Hippocampal formation (tissue), 2 donors: ENCODE measurements at places on chromosomes 13 and 19.

GRCh38 chr13:75691183-75691582, 55.1 kb downstream of the LMO7 start:
- DNase-seq: no peak

DNA sequence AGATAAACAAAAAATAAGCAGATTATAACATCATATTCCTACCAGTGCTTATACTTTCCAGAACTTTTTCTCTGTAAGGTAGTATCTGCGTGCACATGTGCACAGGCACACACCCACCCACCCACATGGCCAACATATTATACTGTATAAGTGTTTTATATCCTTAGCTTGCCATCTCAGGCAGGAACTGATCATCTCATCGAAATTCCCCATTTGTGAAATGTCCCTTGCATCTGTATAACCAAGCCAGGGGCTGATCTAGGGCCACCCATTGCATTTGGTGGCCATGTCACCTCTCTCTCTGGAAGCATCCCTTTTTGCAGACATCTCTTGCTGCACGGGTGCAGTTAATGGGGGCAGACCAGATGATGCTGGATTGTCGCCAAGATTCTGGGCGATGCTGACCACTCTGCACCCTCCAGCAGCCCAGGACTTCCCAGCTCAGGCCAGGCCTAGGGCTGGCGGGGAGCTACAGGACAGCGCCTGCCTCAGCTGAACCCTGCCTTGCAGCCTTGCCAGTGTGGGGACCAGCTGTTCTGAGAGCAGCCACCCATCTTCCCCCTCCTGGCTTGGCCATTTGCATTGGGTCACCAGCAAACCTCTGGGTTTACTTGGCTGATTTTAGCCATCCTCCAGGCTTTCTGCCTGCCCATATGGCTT, 95.9 kb downstream of the SLC7A1 start:
- no peak for DNase-seq

DNA sequence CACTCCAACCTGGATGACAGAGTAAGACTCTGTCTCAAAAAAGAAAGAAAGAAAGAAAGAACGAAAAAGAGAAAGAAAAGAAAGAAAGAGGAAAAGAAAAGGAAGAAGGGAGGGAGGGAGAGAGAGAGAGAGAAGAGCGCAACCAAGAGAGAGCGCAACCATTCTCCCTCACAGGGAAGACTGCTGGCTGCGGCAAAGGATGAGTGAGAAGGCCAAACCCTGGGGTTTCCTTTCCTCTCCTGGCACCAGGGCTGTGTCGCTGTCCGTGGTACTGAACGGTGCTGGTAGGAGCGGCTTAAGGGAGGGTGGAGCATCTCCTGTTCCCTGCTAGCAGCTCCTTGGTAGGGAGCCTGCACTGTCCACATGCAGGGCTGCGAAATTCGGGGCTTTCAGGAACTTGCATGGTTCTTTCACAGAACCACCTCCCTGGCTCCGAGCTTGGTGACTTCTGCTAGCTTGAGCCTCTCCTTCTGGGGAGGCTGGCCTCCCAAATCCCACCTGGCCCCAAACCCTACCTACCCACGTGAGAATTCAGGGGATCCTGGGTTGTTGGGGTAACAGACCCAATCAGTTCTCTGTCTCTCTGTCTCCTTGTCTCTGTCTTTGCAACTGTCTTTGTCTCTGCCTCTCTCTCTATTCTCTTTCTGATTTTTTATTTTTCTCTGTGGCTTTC, 51.1 kb upstream of the ZNRF4 start:
- DNase-seq: no peak

- DNase-seq: no peak
Observed at GRCh38 chr19:4360641-4361151, 17.3 kb downstream of the MPND start.

- no peak for DNase-seq
Observed at GRCh38 chr19:13764821-13765394, 586 bp downstream of the MRI1 start.

DNA sequence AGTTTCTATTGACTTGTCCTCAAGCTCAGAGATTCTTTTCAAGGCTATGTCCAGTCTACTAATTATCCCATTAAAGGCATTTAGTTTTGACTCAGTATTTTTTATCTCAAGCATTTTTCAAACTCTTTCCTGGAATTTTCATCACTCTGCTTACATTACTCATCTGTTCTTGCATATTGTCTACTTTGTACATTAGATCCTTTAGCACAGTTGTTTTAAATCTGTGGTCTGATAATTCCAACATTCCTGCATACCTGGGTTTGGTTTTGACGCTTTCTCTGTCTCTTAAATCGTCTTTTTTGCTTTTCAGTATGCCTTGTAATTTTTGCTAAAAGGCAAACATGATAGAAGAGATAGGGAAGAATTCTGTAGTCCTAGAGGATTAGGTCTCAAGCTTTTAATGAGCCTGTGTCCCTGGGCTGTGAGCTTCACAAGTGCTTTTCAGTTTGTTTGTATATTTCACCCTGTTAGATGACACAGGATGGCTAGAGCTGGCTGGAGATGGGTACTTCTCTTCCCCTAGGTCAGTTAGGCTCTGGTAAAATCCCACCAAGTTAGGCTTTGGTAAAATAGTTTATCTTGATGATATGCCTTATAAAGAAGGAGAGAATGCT, 46.1 kb upstream of the GPC6 start:
- DNase-seq: no peak

- no peak for DNase-seq
Observed at GRCh38 chr13:74530011-74530410, 395.8 kb upstream of the KLF12 start.

- no peak for DNase-seq
Observed at GRCh38 chr19:57671124-57671895, 2.6 kb downstream of the ZSCAN4 start.

- no peak for DNase-seq
Observed at GRCh38 chr13:43475140-43475539, 311.6 kb downstream of the ENOX1 start.

DNA sequence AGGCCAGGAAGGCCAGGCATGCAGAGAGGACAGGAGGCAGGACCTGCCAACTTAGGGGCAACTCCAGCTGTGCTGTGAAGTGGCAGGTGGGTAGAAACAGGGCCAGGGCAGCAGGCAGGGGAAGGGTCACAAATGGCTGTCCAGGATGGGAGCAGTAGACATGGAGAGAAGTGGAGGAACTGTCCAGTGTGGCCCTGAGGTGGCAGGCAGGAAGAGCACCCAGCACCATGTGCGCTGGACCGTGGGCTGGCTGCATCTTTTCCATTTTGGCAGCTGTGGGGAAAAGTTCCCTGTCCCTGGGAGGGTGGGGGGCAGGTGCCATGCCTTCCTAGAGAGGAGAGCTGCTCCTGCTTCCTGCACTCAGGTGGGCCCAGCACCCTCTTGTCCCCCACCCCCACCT, 13.8 kb downstream of the DEDD2 start:
- no peak for DNase-seq

- DNase-seq: no peak
Observed at GRCh38 chr19:5621945-5622464, 571 bp downstream of the SAFB2 start.

- DNase-seq: no peak
Observed at GRCh38 chr13:20258208-20258962, 26.3 kb upstream of the GJB6 start.

DNA sequence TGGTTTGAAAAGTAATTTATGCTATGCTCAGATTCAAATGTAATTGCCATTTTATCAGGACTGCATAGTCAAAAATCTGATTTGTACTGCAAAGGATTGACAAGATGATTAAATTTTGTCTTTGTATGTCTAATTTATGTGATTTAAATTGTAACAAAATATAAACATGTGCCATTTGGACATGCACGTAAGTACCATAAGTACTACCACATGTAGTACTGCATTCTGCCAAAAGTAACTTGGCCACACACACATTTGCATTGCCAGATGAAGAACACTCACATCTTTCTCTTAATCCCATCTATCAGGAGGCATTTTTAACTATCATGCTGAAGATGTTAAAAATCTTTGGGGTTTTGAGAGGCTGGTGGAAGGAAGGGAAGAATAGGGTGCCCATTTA, 133.3 kb downstream of the KLF12 start:
- no peak for DNase-seq

- DNase-seq: no peak
Observed at GRCh38 chr13:102132777-102133295, 269.0 kb downstream of the FGF14 start.

DNA sequence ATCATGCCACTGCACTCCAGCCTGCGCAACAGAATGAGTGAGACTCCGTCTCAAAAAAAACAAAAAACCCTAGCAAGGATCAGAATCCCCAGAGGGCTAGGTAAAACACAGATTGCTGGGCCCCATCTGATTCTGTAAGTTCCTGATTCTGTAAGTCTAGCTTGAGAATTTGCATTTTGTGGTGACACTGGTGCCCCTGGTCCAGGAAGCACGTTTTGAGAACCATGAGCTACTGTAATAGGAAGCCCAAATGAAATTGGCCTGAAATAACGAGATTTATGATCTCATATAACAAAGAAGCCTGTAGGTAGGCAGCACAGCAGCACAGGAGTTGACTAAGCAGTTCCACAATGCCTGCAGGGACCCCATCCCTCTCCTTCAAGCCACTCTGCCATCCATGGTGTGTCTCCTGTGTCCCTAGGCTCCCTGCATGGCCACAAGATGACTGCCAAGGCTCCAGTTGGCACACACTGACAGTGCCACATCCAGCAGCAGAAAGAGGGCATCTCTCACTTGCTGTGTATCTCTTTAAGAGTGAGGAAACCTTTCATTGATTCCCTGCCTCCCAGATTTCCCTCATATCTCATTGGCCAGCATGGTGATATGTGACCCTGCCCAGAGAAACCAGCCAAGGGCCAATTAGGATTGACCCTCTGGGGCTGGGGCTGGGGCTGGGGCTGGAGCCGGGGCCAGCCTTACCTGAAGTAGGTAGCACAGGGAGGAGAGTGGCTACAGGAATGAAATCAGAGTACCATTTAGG, 21.7 kb downstream of the SIPA1L3 start:
- DNase-seq: no peak

DNA sequence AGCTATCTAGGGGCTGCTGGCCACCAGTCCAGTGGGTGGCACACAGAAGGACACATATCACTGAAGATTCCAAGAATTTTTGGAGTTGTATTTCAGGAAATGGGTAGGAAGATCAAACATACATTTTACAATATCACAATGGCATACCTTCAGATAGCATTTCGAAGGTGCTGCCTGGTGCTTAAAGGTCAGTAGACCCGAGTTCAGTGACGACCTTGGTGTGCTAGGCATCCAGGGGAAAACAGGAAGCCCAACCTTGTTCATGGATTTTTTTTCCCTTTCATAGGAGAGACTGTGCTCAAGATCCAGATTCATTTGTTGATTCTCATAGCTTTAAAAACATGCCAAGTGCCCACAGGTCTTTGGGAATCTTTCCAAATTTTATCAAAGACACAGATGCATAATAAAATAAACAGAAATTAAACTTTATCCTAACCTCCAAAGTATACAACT, 51.0 kb upstream of the RCBTB2 start:
- no peak for DNase-seq
